T47D (cell line): ENCODE measurements at places on chromosomes 5 and 9.

DNA sequence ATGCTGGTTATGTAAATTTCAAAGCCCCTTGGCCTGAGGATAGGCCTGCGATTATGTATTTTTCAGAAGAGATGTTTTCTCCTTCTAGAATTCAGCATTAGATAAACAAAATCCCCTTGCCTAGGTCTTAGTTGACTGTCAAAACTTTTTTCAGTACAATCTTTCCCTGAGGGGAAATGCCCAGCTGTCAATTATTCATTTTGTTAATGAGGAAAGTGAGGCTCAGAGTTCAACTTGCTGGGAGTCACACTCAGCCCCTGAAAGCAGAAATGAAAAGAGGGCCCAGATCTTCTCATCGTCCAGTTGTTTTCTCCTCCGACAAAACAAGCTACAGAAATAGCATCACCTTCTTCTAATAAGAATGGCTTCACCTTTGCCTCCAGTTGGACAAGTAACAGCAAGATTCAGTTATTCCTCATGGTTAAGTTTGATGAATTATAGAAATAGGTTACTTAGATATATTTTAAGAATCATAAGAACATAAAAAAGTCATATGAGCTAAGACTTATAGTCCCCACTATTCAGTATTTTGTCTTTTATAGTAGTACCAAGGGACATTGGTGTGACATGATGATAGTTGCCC is 627.1 kb upstream of the WWC1 start:
- no peak for DNase-seq

- no peak for DNase-seq
Observed at GRCh38 chr5:81924442-81924841, 47.4 kb upstream of the ATG10 start.

GRCh38 chr9:121499427-121500164 is at the start of gene GGTA1:
TSS of gene GGTA1 (minus strand) at chr9:121499844. CDS start at chr9:121467922, 31,922 bp downstream.
- peak; percentile 89 for DNase-seq

DNA sequence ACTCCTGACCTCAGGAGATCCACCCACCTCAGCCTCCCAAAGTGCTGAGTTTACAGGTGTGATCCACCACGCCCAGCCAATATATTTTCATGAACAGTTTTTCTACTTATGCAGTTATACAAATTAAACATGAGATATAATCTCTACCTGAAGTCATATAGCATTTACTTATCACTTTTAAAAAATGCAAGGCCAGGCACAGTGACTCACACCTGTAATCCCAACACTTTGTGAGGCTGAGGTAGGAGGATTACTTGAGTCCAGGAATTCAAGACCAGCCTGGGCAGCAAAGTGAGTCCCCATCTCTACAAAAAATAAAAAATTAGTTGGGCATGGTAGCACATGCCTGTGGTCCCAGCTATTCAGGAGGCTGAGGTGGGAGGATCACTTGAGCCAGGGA is 164.7 kb upstream of the LHFPL2 start:
- no peak for DNase-seq

DNA sequence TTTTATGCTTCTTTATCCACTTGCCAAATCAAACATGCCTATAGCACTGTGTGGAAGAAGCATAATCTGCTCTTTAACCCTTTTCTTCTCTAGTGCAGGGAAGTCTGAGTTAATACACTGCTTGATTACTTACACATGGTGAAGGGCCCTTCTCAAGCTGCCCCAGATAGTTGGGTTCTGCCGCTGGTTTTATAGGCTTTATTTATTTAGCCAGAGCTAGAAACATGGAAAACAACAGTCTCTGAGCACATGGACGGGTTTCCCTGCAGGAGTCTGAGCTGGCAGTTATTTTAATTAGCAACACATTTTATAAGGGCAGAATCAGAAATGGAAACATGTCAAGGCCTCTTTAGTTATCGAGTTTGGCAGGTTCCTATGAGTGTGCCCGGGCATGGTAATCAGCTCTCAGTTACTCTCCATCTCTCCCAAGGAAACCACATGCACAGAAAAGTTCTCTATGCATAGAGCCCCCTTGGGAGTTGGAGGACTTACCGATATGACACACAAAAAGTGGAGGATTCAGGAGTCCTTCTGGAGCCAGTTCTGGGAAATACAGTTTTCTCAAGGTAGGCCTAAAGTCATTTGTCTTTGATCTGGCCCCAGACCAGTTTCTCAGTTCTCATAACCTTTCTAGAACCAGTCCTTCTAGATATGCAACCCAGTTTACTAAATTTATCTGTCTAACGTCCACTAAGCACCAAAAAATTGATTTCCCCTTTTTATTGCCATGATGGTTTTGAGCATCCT is 564.8 kb downstream of the ACTL7B start:
- DNase-seq = no peak
